Skin of body (tissue), 3 donors: ENCODE measurements at places on chromosomes 1 and 21. TPM values are rescaled to one million over a fixed set of nuclear protein-coding genes. Genes with fewer than 3 reads are reported as not detected.

TMEM200B gene
- total RNA-seq = 6.5 TPM

CYP4A22 gene
- not detected for total RNA-seq

PTAFR gene
- total RNA-seq = 3.1 TPM

CEP85 gene
- 15.1 TPM for total RNA-seq

LHX4 gene
- total RNA-seq = 0.10 TPM

C1QC gene
- 24.7 TPM for total RNA-seq

RXRG gene
- 14.1 TPM for total RNA-seq

GRIK1 gene
- total RNA-seq = 0.99 TPM

PRAMEF4 gene
- not detected for total RNA-seq

CELA3B gene
- total RNA-seq = not detected

NES gene
- total RNA-seq = 54.7 TPM

ETV3L gene
- total RNA-seq = not detected

FAM110D gene
- 0.30 TPM for total RNA-seq

FCER1G gene
- total RNA-seq = 12.4 TPM

MGST3 gene
- 111 TPM for total RNA-seq

ELAPOR1 gene
- total RNA-seq = 3.5 TPM

RAB25 gene
- 31.7 TPM for total RNA-seq

ARTN gene
- total RNA-seq = 0.49 TPM

DNAH14 gene
- total RNA-seq = 17.4 TPM

DNALI1 gene
- 1.1 TPM for total RNA-seq

ANKRD34A gene
- 0.30 TPM for total RNA-seq
